ENCODE measurements at places on chromosomes 13 and 19.

DNA sequence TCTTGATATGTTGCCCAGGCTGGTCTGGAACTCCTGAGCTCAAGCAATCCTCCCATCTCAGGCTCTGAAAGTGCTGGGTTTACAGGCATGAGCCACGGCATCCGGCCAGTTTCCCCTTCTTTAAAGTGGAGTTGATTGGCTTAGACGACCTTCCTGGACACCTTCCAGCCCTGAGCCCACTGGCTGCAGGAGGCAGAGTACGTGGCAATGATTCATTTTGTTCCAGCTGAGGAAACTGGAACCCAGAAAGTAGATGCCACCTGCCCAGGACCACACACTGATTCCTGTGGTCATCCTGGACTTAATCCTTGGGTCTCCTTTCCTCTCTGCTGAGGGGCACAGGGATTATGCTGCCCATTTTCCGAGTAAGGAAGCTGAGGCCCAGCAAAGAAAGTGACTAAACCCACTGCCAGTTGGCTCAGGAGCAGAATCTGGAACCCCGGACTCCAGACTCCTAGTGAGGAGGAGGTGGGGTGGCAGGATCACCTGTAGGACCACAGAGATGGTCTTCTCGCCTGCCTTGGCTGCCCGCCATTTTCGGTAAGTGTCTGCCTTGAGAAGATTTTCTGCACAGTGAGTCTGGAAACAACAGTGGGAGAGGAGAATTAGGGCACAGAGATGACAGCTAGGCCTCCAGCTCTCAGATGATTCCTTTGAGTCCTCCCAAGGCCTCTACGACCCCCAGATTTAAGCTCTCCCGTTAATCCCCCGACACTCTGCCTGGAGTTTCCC is 737 bp downstream of the XRCC1 start:
- H3K4me1 ChIP-seq, result peaks cover 8% of the 10 kb centered on the region
- no peaks in the 10 kb centered on the region for H3K27me3 ChIP-seq
- no peaks in the 10 kb centered on the region for H3K36me3 ChIP-seq
- no peak for DNase-seq

- H3K36me3 ChIP-seq, result no peaks in the 10 kb centered on the region
- H3K27ac ChIP-seq, result no peak overlapping the region
- no peak overlapping the region for H3K4me3 ChIP-seq
- H3K27me3 ChIP-seq, result no peaks in the 10 kb centered on the region
Measured at GRCh38 chr13:112774829-112775565, 85.2 kb downstream of the ATP11A start.

- DNase-seq, result peak; percentile 46
- no peaks in the 10 kb centered on the region for H3K36me3 ChIP-seq
- peaks cover 28% of the 10 kb centered on the region for H3K4me1 ChIP-seq
- peaks cover 88% of the 10 kb centered on the region for H3K27me3 ChIP-seq
Measured at GRCh38 chr19:13026462-13027370, 31.4 kb downstream of the NFIX start.

DNA sequence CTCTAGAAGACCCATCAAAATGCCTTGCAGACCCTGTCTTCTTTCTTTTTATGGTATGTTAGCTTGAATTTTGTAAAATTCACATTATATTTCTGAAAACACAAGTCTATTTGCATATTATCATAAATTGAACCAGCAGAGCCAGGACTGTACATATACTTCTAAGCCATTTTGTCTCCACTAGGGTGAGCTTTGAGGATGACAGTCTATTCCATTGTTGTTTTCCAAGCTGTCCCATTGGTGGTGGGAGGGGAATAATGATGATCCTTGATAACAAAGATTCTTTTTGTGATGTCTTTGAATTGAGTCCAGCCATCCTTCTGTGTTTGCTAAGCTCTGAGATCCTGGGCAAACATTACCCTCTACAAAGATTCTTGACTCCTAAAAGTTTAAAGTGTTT is 359.3 kb upstream of the PCDH20 start:
- no peak overlapping the region for H3K4me3 ChIP-seq
- DNase-seq, result no peak
- H3K27ac ChIP-seq, result no peak overlapping the region
- no peaks in the 10 kb centered on the region for H3K27me3 ChIP-seq
- no peaks in the 10 kb centered on the region for H3K4me1 ChIP-seq

- H3K27ac ChIP-seq, result no peak overlapping the region
- no peak overlapping the region for H3K4me3 ChIP-seq
- DNase-seq, result no peak
- H3K4me1 ChIP-seq, result peaks cover 3% of the 10 kb centered on the region
Measured at GRCh38 chr13:53014495-53015443, 13.8 kb upstream of the OLFM4 start.

DNA sequence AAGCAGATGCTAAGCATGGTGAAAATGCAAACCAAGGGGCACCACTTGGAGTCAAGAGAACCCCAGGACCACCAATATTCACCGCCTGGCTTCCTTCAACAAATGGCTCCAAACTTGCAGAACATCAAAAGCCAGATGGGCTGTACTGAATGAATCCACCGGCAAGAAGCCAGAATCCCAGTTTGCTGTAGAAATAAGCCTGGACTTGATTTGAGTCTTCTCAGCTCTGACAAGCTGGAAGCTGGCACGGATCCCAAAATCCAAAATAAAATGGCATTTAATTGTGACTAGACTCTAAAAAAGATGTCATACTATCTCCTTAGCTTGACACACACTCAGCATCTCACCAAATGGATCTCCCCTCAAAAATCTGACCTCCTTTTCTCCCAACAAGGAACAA is 11.9 kb downstream of the EFNB2 start:
- no peaks in the 10 kb centered on the region for H3K36me3 ChIP-seq
- no peaks in the 10 kb centered on the region for H3K27me3 ChIP-seq
- peaks cover 64% of the 10 kb centered on the region for H3K4me1 ChIP-seq
- peak overlapping the region; percentile 50 for H3K27ac ChIP-seq

DNA sequence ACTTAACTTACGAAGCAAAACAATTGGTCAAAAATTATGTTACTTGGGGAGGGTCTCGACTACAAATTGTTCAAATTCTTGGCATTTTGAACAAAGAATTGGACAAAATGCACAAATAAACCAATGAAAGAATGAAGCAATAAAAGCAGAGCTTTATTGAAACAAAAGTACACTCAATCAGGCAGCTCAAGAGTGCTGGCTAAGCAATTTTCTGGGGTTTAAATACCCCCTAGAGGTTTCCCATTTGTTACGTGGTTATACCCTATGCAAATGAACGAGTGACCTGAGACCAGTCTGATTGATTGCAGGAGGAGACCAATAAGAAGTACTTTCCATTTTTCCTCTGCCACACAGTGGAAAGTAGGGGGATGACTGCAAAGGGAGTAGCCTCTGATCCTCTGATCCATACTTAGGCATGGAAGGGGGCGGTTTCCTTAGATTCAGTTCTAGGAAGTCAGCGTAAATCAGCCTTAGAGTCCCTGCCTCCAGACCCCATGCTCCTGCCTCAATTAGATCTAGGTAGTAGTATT is 228.6 kb downstream of the EFNB2 start:
- H3K27me3 ChIP-seq, result no peaks in the 10 kb centered on the region
- DNase-seq, result no peak
- no peak overlapping the region for H3K4me3 ChIP-seq
- no peaks in the 10 kb centered on the region for H3K4me1 ChIP-seq
- H3K27ac ChIP-seq, result no peak overlapping the region
- no peaks in the 10 kb centered on the region for H3K36me3 ChIP-seq

DNA sequence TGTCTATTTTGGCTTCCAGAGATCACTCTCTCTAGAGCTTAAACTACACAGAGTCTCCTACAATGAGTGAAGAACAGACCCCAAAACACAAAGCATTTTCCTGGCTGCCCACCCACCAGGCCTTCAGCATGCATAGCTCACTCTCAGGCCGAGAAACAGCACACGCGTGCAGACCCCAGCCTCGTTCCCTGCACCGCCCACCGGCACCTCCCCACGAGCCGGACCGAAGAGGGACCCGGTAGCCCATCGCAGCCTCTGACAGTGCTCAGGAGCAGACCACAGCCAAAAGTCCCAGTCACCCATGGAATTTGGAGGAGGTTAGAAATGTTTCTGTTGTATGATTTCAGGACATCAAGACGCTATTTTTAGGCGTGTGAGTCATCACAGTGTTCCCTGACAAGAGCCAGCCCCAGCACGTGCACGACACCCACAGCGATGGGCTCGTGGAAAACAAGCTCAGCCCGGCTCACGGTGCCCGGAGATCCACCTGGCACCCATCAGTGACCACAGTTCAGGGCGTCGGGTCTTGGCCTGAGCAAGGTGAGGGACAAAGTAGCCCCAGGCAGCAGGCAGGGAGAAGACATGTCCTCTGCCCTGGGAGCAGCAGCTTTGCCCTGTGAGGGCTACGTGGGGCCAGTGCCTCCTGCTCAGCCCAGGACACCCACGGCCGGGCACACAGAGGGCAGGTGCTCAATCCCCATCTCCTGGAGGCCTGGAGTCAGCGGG is 50.1 kb upstream of the SPACA7 start:
- H3K27me3 ChIP-seq, result peaks cover 17% of the 10 kb centered on the region
- H3K4me3 ChIP-seq, result no peak overlapping the region
- H3K36me3 ChIP-seq, result no peaks in the 10 kb centered on the region
- no peak overlapping the region for H3K27ac ChIP-seq

GRCh38 chr19:19554074-19555023 is 16.3 kb downstream of the CILP2 start:
- DNase-seq, result peak; percentile 53
- H3K4me1 ChIP-seq, result peaks cover 7% of the 10 kb centered on the region
- H3K27me3 ChIP-seq, result no peaks in the 10 kb centered on the region
- H3K27ac ChIP-seq, result no peak overlapping the region
- H3K4me3 ChIP-seq, result no peak overlapping the region
- H3K36me3 ChIP-seq, result no peaks in the 10 kb centered on the region

GRCh38 chr13:66665991-66666390 is 564.1 kb downstream of the PCDH9 start:
- no peaks in the 10 kb centered on the region for H3K36me3 ChIP-seq
- no peaks in the 10 kb centered on the region for H3K27me3 ChIP-seq
- H3K27ac ChIP-seq, result no peak overlapping the region
- peak; percentile 67 for DNase-seq

DNA sequence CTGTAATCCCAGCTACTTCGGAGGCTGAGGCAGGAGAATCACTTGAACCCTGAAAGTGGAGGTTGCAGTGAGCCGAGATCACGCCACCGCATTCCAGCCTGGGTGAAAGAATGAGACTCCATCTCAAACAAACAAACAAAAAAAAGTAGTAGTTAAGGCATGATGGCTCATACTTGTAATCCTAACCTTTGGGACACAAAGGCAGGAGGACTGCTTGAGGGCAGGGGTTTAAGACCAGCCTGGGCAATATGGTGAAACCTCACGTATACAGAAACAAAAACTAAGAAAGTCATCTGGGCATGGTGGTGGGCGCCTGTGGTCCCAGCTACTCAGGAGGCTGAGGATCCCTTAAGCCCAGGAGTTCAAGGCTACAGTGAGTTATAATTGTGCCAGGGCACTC is 1.8 kb downstream of the DNMT1 start:
- no peak overlapping the region for H3K4me3 ChIP-seq
- DNase-seq, result no peak
- H3K36me3 ChIP-seq, result no peaks in the 10 kb centered on the region
- H3K4me1 ChIP-seq, result peaks cover 7% of the 10 kb centered on the region

GRCh38 chr13:44063881-44064280 is 184.2 kb downstream of the LACC1 start:
- DNase-seq, result no peak
- H3K36me3 ChIP-seq, result no peaks in the 10 kb centered on the region
- no peak overlapping the region for H3K27ac ChIP-seq
- peaks cover 8% of the 10 kb centered on the region for H3K4me1 ChIP-seq
- no peaks in the 10 kb centered on the region for H3K27me3 ChIP-seq

DNA sequence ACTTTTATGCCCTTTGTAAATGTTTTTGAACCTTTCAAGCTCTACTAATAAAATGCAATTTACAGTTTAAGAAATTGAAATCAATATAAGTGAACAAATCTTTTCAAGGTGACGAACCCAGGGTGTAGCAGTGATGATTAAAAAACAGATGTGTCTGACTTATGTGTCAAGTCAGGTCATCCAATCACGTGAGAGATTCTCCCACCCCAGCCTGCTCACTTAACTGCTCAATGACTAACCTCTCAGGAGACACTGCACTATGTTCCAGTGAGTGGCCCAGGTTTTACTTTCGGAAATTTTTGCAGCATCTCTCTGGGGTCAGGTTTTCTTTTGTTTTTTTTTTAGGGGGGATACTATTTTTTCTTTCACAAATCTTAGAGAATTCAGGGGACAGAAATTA is 60.7 kb downstream of the ZNF429 start:
- no peaks in the 10 kb centered on the region for H3K27me3 ChIP-seq
- DNase-seq, result no peak
- no peaks in the 10 kb centered on the region for H3K36me3 ChIP-seq
- H3K4me1 ChIP-seq, result no peaks in the 10 kb centered on the region
- no peak overlapping the region for H3K27ac ChIP-seq

DNA sequence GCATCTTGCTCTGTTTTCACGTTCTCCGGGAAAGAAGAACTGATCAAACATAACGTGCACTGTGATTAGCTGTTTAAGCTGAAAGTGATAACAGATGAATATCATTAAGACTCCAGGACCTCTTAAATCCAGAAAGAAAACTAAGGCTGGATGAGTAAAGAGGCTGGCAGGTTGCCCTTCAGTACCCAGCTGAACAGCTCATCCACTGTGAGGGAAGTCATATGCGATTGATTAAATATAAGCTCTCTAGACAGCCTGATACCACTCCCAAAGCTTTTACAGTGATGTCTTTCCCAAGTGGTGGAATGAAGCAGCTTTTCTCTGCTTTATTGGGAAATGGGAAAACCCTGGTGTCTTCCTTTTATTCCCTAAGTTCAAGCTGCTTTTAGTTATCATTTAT is 116.9 kb downstream of the EFNB2 start:
- H3K27ac ChIP-seq, result no peak overlapping the region
- H3K36me3 ChIP-seq, result no peaks in the 10 kb centered on the region
- H3K4me1 ChIP-seq, result peaks cover 13% of the 10 kb centered on the region
- peak; percentile 23 for DNase-seq
